Cardiac fibroblast (primary cell): ENCODE measurements at places on chromosomes 7 and 10.

- no peak for DNase-seq
Measured at GRCh38 chr7:20113427-20114027, 103.7 kb downstream of the MACC1 start.

GRCh38 chr7:155774947-155775346 is 37.3 kb downstream of the SHH start:
- DNase-seq: no peak

DNA sequence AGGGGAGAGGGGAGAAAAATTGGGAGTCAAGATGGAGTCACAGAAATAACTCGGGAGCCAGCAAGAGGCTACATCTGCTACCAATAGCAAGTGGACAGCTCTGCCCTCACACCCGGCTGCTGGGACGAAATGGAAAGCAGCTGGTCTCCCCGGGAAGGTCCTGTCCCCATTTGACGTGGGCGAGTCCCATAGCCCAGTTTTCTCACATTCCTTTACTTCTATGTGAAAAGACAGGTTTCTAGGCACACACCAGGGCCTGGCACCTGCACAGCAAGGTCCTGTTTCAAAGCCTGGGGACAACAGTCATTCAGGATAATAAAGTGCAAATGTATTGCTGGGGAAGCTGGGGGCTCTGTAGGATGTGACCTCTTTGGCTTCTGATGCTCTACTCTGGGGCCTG is 162.6 kb downstream of the OAT start:
- no peak for DNase-seq

DNA sequence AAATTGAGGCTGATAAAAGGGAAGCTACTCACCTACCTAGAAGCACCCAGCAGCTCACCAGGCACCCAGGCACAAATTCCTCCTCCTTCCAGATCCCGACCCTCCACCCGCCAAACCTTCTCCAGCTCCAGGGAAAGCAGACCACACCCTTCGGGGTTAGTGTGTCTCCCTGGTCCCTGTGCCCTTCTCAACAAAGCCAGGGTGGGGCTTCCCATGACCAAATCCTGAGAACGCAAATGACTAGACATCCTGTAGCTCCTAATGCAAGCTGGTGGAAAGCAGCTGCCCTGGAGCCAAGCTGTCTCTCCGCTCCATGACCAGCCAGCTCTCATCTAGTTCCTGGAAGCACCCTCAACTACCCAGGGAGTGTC is 4.4 kb downstream of the TBX20 start:
- DNase-seq: peak; percentile 67

DNA sequence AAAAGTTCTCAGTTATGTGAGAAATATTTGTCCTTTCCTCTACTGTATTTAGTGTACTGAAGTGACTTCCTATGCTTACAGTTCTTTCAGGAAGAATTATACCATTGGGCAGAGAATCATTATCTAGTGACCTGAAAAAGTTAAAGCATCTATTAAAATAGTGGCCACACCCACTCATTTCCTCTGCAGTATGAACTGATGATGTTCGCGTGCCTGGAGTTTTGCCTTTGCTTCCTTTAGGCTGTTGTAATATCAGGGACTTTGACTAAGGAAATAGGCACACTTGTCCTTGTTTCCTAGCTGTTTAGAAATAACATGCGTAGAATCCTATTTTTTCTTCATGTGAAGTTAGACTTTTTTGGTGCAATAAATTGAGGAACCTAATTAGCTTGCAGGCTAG is 100.7 kb downstream of the ZMYND11 start:
- DNase-seq: peak; percentile 9

GRCh38 chr10:77251297-77252013 is 386.2 kb downstream of the KCNMA1 start:
- DNase-seq: peak; percentile 64

DNA sequence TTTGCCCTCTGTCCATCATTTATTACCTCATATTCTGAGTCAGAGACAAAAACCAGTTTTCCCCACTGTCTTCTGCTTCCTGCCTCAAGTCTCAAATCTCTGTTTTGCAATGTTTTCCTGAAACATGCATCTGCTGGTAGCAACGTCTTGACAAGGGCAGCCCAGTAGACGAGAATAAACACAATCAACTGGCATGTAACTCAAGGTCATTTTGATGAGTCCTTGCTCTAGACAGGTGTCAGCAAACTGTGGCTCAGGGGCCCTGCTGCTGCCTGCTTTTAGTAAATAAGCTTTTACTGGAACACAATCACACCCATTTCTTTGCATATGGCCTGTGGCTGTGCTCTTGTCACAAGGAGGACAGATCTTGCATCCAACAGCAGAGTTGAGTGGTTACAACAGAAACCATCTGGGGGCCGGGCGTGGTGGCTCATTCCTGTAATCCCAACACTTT is 59.8 kb downstream of the ITIH5 start:
- peak; percentile 25 for DNase-seq

DNA sequence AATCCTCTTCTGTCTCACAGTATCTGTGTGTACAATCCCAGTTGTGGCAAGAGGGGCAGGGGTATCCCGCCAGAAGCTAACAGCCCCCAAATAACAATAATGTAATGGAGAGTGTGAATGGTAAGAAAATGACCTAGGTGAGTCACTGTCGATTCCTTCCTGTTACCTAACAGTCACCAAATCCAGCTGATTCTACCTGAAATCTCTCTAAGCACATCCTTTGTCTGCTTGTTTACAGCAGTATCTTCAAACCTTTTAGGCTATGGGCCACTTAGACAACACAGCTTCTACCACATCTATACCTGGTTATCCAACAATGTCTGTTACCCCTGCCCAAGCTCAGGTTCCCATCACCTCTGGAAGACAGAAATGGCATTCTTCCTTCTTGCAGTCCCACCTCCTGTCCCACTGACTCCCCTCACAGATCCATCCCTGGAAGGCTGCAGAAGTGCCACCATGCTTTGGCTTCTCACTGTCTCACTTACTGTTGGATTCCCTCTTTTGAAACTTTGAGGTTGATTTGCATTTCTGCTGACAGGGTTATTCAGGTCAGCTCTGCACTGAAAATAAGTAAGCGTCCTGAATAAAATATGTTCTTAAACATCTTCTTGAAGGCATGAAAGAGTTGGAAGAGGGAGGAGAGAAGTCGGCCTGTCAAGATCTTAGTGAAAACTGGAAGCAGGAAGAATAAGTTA is 13.1 kb downstream of the PIP4K2A start:
- no peak for DNase-seq

DNA sequence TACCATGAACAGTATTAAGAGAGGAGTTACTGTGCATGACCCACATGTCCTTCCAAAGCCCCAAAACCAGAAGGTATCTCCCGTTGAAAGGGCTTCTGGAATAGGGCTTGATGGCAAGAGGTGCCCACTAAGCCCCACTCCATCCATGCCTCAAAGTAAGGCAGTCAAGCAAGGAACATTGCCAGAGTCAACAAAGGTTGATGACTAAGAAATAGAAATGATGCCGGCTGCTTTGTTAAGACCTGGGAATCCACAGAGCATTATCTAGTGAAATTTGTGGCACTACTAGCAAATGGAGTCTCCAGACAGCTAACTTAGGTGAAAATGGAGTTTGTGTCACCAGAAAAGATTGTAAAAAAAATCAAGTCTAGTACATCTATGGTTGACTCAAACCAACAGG is 6.2 kb downstream of the SFR1 start:
- no peak for DNase-seq

DNA sequence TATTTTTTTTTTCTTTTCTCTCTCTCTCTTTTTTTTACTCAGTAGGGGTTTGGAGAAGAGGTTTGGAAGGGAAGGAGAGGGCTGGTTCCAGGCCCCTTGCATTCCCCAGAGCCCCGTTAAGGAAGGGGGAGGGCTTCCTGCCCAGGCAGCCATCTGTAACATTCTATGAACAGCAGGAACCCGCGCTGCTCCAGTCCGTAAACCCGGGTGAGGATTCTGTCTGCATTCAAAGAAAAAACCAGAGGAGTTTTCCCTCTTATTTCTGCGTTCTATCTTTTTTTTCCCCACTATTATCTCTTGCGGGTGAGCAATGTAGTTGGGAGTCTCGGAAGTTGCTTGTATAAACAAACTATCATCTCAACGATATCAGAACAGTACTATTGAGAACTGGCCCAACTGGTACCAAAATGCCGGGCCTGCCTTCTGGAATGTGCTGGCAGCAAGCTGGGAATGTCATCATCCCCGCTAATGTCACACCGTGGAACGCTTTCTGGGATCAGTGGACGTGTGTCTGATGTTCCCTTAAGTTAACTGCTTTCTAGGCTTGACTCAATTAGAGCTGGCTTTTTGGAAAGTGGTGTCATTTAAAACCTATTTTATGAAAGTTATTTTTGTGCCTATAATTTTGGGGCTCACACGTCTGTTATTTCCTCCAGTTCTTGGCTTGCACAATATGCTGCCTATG is 153.1 kb upstream of the MEOX2 start:
- DNase-seq: peak; percentile 67

- no peak for DNase-seq
Measured at GRCh38 chr10:83076443-83076842, 1062.9 kb upstream of the GHITM start.

DNA sequence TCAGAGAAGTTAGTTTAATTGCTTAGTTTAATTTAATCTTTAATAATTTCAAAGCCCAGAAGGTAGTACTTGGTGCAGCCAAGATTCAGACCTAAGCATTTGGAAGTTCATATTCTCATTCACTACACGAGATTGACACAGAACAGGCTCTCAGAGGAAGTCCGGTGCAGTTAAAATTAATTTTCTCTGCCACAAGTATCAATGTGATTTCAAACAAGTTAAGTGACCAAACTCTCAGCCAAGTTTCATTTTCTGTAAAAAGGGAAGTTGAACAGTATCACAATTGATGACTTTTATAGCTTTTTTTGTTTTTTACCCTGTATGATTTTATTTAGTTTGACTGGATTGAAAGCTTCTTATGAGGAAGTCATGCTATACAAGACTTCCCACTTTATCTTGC is 1494.9 kb upstream of the LRRTM3 start:
- no peak for DNase-seq

DNA sequence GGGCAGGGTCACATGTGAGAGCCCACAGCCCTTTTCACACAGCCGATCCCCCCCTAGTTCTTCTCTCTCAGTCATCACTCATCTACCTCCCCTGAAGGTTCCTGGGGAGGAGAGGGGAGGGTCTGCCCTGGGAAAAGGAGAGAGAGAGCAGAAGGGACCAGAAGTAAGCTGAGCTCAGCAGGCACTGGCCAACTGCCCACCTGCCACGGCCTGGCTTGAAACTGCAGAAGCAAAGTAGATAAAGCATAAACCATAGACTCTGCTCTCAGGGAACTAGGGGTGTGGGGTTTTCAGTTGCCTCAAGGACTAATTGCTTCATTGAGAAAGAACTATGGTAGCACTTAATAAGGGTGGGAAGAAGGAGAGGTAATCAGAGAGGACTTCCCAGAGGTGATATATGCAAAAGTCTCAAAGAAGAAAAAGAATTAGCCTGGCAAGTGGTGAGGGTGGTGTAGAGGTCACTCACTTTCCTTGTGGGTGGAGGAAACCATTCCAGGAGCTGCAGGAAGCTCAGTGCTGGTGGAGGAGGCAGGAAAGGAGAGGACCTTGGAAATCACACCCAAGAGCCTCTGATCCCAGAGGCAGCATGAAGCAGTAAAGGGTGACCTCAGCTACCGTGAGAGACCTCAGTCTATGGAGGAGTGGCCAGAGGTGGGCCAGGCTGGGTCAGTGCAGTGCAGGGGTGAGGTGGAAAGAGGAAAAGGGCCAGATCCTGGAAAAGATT is 17.2 kb downstream of the PILRA start:
- DNase-seq: no peak

DNA sequence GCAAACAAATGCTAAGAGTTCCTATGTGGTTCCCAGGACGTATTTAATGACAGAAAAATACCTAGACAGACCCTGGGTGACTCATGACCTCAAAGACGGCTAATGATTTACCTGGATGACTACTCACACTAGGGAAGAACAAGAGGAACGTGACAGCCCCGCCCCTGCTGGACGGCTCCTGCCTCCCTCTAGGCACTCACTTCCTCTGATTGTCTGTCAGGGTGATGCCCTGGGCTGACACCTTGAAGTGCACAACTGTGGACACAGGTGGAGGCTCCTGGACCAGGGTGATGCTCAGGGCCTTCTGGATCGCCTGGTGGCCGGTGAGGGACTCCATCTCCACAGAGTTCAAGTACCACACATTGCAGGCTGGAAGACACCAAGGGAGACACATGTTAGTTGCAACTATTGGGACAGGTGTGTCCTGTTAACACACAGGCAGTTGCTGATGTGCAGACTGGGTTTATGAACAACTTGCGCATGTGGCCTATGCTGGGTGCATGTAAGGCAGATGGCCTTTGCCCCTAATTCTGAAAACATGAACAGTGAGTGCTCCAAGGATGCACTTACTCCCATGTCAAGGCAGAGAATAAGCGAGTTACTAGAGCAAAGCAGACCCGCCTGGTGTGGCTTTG is 298.3 kb downstream of the TNS3 start:
- no peak for DNase-seq

DNA sequence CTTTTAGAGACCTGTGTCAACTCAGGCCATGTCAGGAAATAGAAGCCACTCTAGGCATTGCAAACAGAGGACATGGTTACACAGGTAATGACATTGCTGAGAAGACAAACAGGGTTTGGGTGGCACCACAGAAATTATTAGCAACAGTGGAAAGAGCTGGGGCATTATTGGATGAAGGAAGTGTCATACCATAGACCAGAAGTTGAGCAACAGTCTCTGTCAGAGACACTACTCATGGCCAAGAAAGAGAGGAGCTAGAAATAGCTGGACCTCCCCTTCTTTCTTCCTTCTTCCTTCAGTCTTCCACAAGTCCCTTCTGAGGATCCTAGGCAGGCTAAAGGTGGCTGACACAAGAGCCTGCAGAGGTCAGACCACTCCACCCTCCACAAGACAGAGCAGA is 4.2 kb upstream of the LIPA start:
- DNase-seq: no peak

- no peak for DNase-seq
Measured at GRCh38 chr10:74787457-74787856, 38.9 kb upstream of the KAT6B start.

DNA sequence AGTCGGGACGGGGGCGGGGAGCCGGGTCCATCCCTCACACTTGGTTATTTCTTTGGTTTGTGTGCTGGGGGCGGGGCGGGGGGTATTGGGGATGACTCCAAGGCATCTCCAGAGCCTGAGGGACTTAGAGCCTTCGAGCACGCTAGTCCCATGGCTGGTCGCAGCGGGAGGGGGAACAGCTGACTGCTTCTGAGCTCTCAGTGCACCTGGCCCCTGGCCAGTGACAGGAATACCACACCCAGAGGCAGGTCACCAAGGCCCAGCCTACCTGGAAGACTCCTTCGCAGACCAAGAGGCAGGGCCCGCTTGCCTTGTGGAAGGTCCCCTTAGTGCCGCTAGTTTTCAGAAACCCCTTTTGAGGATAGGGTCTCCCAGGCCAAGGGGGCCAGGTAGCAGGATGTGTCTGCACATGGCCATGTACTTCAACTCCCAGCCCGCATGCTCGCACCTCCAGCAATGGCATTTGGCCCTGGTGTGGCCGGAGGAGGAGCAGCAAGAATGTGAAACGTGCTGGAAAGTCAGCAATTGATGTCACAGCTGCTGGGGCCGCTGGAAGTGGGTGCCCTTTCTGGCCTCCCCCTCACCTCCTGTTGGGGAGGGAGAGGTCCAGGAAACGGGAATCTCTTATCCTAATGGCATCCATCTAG is 40.3 kb downstream of the AGAP3 start:
- DNase-seq: no peak
